ENCODE measurements at places on chromosomes 6 and 20.

GRCh38 chr6:135826236-135826804, 25.2 kb upstream of the PDE7B start:
- no peak for DNase-seq

- no peak for DNase-seq
These were observed 278.8 kb downstream of the CD83 start for GRCh38 chr6:14396392-14396791.

DNA sequence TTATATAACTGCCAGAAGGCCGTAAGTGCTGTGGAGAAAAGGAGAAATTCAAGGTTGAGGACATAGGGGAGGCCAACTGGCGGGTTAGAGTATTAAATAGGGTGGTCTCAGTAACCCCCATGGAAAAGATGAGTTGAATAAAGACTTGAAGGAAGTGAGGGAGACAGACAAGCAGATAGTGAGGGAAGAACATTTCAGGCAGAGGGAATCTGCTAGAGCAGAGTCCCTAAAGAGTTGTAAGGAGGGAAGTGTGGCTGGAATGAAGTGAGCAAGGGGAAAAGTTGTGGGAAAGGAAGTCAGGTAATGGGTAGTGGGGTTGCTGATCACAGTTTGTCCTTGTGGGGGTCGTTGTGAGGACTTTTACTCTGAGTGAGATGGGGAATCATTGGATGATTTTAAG, 1.4 kb downstream of the KIFC1 start:
- DNase-seq, result no peak

DNA sequence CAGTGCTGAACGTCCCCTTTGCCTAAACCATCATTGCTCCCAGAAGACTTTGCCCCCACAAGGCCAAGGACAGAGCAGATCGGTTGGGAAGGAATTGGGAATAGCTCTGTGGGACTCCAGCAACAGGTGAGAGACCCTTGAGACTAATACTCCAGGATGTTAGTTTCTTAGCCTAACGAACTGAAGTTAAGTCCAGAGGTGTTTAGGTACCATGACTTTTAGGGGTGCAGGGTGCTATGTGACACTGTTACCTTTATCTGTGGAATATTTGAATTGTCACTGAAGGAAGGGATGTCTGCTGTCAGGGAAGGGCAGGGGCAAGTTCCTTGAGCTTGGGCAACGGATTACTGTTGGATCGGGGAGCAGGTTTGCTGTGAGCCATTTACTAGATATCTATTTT, 1.9 kb downstream of the BLCAP start:
- no peak for DNase-seq

GRCh38 chr6:41505122-41506049, 40.8 kb upstream of the FOXP4 start:
- DNase-seq, result no peak

DNA sequence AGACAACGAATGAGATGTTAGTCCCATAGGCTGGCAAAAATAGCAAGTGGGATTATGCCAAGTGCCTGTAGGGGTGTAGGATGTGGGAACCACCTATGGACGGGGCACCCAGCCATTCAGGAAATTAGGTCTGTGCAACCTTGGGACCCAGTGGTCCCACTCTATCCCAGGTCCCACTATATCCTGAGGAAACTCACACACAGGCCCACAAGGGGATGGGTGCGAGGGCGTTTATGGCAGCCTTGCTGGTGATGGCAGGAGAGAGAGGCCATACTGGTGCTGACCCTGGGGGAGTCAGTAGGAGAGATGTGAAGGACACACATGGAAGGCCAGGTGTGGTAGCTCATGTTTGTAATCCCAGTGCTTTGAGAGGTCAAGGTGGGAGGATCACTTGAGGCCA, 163.6 kb downstream of the EYA2 start:
- DNase-seq, result no peak

- DNase-seq, result no peak
These were observed 8.3 kb downstream of the MDGA1 start for GRCh38 chr6:37689381-37689780.

GRCh38 chr6:3770023-3770720, 18.7 kb upstream of the PXDC1 start:
- no peak for DNase-seq

DNA sequence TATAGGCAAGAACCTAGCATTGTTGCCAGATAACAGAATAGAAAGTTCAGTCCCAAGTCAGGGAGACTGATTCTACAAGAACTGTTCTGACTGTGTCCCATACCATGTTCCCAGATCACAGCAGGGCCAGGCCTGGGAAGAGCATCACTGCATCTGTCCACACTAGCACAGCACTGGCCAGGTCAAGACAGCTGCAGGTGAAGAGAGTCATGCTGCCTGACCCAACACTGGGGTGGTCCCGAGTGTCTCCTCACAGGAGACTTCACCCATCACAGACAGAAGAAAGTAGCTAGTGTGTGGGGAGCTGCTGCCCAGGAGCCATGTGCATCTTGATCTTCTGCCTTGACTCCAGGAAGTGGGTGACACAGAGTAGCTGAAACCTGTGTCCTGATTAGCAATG, 1.3 kb upstream of the CST9L start:
- DNase-seq, result no peak

DNA sequence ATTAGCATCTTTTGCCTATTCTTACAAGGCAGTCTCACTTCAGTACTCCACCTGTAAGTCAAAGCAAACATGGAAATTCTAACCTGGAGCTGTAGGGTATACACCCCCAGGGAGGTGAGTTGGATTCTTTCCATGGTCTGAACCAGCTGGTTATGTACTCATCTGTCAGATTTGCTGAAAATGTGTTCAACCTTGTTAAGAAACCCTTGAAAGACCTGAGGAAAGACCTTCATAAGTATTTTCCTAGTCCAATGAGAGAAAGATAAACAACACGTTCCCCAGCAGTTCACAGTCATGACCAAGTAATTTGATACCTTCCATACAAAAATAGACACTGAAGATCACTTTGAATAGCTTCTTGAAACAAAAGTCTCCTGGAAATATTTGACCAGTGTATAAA, 42.5 kb downstream of the ID4 start:
- no peak for DNase-seq

- no peak for DNase-seq
These were observed 223.2 kb upstream of the TSHZ2 start for GRCh38 chr20:52748990-52749389.

GRCh38 chr6:13803581-13803980, 10.8 kb downstream of the MCUR1 start:
- DNase-seq, result no peak

DNA sequence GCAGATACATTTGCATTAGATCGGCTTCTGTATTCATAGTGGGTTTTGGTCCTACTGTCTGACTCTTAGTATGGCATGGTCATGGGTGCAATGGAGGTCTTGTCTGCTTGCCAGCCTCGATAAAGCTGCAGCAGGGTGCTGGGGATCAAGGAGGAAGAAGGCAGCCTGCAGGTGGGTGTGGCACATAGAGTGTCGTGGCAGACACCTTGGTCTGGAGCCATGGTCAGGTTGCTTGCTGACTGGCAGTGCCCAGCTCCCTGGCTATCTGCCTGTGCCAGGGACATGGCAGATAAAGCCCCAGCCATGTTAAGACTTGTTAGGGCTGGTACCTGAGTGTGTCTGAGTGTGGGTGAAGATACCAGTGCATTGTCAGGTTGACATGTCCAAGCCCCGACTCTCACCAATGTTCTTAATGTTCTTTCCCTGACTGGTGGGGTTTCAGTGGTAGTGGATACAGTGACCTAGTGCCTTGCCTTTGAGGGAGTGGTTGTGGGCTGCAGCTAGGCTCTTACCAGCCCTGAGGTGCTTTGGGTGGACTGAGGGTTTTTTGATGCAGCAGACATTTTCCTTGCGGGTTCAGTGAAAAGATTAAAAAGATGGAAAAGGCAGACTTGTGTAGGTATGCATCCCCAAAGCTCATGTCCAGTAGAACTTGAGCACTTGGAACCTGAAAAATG, 1.8 kb downstream of the FAM83D start:
- no peak for DNase-seq

DNA sequence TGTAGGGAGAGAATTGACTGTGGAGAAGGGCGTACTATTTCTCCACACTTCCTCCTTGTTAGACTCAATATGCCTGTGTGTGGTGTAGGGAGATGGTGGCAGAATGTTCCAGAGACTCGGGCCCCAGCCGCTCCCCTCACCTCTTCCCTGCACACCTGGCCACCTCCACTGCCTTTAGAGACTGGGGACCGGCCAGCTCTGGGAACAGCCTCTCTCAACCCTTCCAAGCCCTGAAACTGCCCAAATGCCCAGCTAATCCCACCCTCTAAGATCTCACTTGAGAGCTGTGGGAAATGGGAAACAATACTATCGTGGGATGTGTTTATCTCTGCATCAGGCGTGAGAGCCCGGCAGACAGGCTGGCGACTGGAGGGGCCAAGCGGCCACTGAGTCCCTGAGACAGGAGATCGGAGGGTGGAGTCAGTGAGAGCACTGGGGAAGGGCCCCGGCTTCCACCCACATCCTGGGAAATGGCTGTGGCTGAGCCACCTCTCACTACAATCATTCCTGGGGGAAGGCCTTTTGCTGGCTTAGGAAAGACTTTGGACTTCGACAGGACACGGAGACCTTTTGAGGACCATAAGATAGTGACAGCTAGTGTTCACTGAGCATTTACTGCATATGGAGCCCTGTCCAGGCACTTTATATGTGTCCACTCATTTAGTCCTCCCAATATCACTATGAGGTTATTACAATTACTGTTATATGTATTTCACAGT, 31.0 kb upstream of the MRPS18A start:
- DNase-seq, result no peak

DNA sequence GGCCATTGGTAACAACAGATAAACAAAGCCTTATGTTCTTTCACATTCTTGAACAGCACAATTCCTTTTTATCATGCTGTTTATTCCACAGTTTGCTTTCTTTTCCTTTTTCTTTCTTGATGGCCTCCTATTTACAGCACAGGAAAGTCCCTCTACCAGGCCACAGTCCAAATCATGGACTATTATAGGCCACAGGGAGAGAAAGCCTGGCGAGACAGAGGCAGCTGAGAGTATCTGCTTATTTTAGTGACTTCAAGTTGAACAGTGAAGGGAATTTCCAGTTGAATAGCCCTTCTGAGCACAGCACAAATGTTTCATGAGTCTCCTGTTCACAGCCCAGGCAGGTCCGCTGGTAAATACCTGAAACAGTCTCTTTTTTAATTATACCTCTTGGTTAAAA, 263.7 kb upstream of the ARID1B start:
- no peak for DNase-seq

DNA sequence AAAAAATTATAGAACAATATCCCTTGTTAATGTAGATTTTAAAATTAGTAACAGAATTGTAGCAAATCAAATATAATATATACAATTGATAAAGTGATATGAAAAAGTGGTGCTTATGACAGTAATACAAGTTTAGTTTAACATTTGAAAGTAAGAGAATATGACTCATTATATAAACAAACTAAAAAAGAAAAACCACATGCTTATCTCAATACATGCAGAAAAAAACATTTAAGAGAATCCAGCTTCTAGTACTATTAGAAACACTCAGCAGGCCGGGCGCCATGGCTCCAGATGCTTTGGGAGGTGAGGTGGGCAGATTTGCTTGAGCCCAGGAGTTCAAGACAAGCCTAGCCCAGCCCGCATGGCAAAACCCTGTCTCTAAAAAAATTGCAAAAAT, 60.7 kb upstream of the LAMA2 start:
- DNase-seq, result no peak

GRCh38 chr6:168577496-168577895, 136.5 kb downstream of the SMOC2 start:
- DNase-seq, result no peak

DNA sequence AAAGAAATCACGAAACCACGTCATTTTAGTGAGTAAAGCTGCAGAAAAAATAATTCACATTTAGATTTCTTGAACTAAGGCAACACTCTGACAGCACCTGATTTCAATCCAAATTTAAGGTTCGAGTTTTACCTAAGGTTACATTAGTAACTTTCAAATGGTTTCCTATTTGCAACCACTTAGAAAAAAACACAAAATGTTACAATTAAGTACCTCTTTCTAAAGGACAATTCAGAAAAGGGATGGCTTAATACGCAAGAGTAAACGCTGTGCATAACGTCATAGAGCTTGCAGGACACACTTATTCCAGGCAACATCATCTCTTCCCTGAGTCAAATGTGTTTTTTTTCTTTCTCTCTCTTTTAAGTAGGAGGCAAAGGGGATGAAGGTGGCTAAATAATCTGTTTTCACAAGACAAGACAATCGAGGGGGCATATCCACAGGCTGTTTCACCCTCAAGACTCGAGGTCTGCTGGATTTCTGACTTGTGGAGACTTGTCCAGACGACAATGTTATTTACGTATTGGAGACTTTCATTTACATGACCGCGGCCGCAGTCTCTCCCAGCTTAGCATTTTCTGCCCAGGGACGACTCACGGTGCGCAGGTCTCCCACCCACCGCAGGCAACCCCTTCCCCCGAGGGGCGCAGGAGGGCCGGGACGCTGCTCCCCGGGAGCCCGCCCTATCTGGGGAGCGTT, 86.0 kb downstream of the SESN1 start:
- DNase-seq, result no peak

- DNase-seq, result no peak
These were observed 26.5 kb downstream of the CD109 start for GRCh38 chr6:73722318-73723060.

DNA sequence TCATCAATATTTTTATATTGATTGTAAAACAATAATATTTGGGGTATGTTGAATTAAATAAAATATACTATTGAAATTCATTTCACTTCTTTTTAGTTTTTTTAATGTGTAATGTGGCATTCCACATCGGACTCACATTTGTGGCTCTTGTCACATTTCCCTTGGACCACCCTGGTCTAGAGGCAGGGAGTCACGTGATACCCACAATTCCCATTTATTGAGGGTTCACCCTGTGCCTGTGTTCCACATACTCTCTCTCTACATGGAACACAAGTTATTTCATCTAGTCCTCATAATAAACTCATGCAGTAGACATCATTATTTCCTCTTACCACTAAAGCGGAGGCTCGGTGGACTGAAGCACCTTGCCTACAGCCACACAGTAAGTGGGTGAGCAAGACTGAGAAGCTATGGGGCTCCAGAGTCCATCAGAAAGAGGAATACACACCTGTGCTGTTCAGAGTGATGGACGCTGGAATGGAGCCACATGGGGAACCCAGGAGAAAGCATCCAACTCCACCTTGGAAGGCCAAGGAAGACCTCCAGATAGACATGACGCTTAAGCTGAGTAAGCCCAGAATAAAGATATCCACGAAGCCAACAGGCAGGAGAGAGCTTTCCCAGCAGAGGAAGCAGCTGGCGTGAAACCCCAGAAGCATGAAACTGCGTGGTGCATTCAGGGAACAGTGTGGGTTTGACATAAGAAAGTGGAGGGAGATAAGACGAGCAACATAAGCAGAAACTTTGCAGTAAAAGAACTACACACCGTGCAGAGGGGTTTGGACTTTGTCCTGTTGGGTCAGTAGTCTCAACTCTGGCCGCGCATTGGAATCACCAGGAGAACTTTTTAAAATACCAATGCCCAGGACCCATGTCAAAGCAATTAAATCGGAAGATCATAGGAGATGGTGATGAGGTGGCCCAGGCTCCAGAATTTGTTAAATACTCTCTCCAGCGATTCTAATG, 49.5 kb downstream of the UNC5CL start:
- no peak for DNase-seq

GRCh38 chr6:17367868-17368267, 25.5 kb upstream of the CAP2 start:
- no peak for DNase-seq

Measured in esophagus squamous epithelium (tissue), 5 donors.